ENCODE measurements at places on chromosomes 2 and 18.

DNA sequence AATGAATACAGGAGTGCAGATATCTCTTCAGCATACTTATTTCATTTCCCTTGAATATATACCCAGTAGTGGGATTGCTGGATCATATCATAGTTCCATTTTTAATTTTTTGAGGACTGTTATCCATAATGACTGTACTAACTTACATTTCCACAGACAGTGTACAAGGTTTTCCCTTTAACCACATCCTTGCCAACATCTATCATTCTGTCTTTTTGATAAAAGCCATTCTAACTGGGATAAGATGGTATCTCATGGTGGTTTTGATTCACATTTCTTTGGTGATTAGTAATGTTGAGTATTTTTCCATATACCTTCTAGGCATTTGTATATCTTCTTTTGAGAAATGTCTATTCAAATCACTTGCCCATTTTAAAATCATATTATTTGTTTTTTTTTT, 325.2 kb downstream of the CYP26B1 start:
- DNase-seq: no peak

DNA sequence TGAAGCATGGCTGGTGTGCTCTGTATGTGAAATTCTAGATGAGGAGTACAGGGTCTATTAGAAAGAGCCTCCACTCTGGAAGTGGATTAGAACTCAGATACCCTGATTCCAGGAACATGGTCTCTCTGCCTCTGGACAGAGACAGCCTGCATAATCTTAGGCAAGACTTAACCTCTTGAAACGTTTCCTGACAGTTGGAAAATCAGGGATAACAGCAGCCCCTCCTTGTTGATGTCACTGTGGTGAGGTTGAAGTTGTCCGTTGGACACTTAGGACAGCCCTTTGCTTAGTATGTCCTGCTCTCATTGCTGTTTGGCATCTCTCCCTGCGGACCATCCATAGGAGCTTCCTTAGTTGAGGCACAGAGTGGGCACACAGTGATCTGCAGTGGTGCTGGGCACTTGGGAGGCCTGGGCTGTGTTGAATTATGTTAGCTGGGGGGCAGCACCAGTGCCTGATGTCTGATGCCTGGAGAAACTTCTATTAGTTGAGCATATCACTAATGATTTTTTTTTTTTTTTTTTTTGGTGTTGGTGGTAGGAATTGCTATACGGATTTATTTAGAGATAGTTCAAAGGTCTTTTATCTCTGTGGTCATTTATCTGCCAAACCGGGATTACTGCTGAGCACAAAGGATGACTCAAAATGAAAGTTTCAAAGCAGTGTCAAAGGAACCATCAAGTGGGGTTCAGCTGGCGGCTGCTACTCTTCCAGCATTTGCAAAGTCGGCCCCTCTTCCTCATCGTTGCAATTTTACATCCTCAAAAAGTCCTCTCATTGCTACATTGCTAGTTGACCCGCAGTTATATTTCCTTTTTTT, 28.8 kb downstream of the SETBP1 start:
- no peak for DNase-seq

DNA sequence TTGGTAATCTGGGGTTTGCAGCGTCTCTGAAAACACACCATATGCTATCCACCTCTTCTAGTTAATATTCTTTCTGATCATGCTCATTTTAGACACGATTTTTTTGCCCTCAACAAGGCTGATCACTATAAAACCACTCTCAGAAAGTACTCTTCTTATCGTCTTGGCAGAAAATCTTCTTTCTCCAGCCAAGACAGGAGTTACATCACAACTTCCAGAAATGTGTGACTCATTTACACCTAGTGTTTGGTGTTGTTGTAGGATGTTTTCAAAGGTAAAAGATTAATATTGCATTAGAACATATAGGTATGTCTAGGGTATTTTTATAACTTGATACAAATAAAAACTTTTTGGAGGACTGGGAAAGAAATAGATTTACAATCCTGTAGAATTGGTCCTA, 138.5 kb upstream of the NETO1 start:
- DNase-seq: no peak

DNA sequence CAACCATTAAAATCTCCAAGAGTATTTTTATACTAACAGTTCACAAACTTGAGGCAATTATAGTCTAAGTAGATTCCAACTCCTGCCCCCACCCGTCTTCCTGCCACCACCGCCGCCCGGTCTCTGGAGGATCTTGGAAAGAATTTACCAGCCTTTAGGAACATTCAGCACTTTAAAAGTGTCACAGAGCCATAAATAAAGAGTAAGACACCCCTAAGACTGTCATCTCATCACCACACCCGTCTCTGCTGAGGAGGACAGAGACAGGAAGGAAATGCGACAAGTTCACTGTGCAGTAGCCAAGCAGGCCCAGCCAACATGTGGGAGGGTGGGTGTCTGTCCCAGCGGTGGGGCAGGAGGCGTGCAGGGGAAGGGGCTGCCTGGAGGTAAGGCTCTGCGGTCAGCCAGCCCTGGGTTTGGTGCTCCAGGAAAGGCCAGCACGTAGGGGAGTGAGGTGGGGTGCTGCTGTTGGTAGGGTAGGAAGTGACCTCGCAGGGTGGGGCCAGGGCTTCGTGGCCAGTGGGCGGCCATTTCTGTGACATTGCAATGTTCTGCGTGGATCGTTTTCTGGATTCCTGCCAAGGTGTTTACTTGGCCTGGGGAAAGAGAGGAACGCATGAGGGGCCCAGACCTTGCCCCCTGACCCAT, 111.6 kb downstream of the FAM210A start:
- DNase-seq: no peak

GRCh38 chr2:73418343-73418742, 32.7 kb downstream of the ALMS1 start:
- no peak for DNase-seq

- DNase-seq: no peak
These were observed 189.7 kb downstream of the PID1 start for GRCh38 chr2:229081411-229081810.

DNA sequence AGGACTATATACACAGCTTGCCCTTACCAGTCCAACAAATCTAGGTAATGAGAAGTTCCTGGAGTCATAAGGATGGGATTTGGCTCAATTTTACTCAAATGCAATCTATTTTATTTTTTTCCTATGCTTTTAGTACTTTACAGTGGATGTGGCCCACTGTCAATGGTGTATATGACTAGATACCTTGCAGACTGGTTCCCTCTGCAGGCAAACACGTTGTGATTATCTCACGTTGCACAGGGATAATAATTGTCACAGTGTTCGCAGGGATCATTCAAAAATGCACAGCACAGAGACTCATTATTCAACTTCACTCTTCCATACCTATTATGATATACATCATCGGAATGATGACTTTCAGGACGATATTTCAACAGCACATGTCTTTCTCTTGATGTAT, 359.7 kb downstream of the MBD2 start:
- DNase-seq: no peak

DNA sequence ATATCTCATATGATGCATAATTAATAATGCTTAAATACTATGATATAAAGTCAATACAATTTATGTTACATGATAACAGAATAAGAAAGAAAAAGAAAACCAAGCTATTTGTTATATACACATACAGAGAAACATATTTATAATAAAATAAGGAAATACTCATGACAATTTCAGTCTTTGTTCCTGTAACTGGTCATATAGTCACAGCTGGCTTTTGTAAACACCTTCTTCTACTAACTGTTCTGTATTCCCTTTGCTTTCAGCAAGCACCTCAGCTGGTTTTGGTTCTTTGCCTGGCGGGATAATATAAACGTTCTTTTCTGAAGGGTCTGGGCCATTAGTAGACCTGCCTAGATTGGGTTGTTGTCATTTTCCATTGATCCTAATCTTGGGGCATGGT, 158.5 kb downstream of the COPS8 start:
- no peak for DNase-seq

- DNase-seq: no peak
These were observed 17.8 kb upstream of the KCNK3 start for GRCh38 chr2:26674771-26675170.

DNA sequence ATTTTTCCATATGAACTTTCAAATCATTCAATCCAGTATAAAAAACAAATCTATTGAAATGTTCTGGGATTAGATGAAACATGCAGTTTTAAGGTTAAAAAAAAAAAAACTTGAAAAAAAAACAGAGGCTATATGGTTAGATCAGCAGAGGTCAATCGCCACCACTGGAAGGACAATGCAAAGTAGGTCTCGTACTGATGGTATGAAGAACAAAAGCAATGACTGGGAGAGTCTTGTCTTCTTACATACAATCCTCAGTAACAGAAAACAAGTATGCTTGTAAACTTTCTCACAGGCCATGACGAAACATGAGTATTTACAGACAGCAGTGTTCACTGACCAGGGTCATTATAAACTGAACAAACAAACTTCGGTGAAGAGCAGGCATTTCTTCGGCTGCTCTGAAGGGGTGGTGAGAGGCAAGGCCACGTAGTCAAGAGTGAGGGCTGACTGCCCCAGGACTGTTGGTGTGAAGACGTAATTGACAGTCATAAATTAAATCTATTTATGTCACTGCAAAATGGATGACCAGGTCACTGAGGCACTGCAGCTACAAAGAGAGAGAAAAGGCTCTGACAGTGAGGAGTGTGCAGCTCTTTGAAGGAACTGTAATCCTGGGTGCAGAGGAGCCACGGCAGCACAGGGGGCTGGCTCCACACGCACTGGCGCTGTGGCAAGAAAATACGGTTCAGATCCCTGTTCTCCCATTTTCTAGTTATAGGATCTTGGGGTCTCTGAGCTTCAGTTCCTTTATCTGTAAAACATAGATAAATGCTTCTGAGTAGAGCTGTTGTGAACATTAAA, 60.0 kb downstream of the NXPH2 start:
- DNase-seq: no peak

GRCh38 chr2:201191132-201191875, 8.4 kb downstream of the CASP10 start:
- no peak for DNase-seq

GRCh38 chr2:234341306-234341985, 155.4 kb downstream of the ARL4C start:
- DNase-seq: no peak

DNA sequence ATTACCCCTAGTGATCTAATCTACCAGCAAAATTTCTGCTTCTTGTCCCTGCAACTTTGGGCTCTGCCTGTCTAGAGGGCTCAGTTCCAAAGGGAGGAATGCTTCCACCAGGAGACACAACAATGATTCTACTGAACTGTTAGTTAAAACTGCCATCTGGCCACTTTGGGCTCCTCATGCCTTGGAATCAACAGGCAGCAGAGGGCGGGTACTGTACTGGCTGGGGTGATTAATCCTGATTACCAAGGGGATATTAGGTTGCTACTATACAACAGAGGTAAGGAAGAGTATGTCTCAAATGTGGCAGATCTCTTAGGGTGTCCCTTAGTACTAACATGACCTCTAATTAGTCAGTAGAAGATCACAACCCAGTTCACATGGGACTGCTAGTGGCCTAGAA, 21.4 kb downstream of the HADHA start:
- DNase-seq: no peak

DNA sequence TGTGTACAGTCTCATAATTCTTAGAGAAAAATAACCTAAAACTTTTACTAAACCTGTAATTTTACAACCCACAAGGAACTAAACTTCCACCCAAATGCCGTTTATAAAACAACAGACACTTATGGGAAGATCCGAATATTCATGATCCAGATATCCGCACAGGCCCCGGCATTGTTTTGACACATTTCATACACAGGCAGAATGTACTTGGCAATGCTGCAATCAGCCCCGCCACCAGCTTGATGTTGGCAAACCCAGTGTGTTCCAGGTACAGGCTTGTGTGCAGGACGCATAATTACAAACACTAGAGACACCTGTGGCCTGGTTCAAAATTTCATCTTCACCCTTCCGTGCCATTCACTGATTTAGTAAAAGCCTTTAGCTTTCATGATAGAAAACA, 393.0 kb upstream of the SALL3 start:
- DNase-seq: no peak

GRCh38 chr2:191598296-191598695, 79.6 kb upstream of the NABP1 start:
- no peak for DNase-seq

DNA sequence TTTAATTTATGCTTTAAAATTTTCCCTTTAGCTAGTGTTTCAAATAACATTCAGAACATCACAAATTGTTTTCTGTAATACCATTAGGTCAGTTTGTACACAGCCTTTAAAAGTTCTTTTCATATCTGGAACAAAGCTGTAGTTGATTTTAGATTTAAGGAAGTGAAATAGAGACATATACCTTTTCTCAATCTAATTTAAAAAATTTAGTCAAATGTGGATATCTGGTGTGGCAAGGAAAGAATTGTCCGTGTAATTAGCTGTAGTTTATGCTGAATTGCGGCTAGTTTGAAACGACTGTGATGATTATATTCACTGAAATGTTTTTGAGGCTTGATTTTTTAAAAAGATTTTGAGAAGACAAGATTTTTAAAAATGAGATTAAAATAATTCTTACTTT, 59.9 kb downstream of the EML6 start:
- no peak for DNase-seq

DNA sequence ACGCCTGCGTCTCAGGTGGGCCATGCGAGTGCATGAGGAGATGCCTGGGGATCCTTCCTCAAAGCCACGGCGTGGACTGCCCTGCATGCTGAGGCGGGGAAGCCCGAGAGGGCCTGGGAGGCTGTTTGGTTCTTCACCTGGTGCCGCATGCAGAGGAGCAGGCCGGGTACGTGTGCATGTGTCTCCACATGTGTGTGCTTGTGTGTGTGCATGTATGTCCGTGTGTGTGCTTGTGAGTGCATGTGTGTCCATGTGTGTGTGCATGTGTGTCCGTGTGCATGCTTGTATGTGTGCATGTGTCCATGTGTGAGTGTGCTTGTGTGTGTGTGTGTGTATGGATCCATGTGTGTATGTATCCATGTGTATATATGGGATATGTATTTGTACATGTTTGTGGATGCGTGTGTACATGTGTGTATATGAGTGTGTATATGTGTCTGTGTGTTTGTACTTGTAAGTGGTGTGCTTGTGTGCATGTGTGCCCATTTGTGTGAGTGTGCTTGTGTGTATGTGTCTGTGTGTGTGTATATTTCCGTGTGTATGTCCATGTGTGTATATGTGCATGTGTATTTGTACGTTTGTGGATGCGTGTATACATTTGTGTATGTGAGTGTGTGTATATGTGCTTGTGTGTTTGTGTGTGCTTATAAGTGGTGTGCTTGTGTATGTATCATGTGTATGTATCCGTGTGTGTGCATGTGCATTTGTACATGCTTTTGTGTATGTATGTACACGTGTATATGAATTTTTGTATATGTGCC, 79.0 kb downstream of the PTGR3 start:
- DNase-seq: no peak

GRCh38 chr2:211928201-211928600, 610.4 kb downstream of the ERBB4 start:
- no peak for DNase-seq

- no peak for DNase-seq
These were observed 3.6 kb downstream of the RPRM start for GRCh38 chr2:153474876-153475435.

GRCh38 chr2:101064868-101065549, 62.9 kb downstream of the RPL31 start:
- no peak for DNase-seq

Measured in activated CD8-positive, alpha-beta memory T cell treated with anti-CD3 and anti-CD28 coated beads for 48 hours (primary cell).